ENCODE measurements at places on chromosomes 3 and 15.

- no peak for DNase-seq
These were observed 14.3 kb upstream of the ADPGK start for GRCh38 chr15:72797834-72798233.

GRCh38 chr3:139105154-139105702 lies 60.5 kb upstream of the PRR23C start:
- DNase-seq: no peak

DNA sequence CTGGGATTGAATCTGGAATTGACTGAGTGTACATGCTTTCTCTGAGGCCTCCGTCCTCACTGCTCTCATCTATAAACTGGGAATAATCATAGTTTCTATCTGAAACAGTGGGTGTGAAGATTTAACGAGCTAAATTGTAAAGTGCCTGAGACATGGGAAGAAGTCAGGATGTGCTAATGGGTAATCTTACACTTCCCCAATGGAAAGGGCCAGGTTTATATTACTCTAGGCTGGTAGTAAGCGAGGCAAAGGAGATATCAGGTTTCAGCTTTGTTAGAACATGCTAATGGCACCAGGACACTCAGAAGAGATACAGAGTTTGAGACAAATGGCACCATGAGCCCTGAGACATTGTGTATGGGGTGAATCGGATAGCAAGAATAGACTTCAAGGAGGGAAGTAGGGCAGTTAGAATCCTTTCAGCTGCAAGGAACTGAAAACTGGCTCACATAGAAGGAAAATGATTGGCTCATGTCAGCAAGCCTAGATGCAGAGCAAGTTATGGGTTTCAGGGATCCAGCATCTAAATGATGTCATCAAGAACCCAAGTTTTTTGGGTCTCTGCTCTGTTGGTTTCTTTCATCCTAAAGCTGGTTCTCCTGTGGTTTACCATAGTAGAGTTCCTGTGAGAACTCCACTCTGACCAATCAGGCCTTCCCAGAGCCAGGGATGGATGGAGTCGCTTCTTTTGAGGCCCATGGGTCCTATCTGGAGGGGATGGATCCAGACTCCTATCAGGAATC lies 21.8 kb downstream of the FLNB start:
- no peak for DNase-seq

GRCh38 chr3:3316521-3316920 lies 137.0 kb upstream of the CRBN start:
- no peak for DNase-seq

GRCh38 chr3:7487763-7488162 lies 626.8 kb downstream of the GRM7 start:
- no peak for DNase-seq
